Activated CD4-positive, alpha-beta memory T cell treated with anti-CD3 and anti-CD28 coated beads, Interleukin-2, amount 10 ng/mL, durations not matched to agents 7 days and 5 days (primary cell): ENCODE measurements at places on chromosomes 16 and 17.
A peak's percentile ranks its signal among the peaks of the same experiment; 100 is the strongest.

DNA sequence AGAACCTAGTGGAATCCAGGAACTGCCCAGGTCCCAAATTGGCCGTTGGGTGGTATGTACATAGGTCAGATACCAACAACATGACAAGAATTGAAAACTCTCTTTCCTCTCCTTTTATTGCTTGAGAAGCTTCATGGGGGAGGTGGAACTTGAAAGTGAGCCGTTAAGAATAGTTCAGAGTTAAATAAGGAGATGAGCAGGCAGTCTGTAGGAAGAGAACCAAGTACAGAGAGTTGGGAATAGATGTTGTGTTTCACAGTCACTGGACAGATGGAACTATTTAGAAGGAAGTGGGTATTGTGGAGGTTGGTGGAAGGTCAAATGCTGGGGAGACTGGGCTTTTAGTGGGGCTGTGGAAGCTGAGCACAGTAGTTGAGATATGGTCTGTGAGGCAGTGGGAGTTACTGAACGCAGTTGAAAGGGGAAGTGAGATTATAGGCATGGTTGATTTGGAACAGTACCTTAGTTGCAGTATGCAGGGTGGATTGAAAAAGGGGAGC is 26.4 kb downstream of the ARHGAP44 start:
- DNase-seq, result no peak

DNA sequence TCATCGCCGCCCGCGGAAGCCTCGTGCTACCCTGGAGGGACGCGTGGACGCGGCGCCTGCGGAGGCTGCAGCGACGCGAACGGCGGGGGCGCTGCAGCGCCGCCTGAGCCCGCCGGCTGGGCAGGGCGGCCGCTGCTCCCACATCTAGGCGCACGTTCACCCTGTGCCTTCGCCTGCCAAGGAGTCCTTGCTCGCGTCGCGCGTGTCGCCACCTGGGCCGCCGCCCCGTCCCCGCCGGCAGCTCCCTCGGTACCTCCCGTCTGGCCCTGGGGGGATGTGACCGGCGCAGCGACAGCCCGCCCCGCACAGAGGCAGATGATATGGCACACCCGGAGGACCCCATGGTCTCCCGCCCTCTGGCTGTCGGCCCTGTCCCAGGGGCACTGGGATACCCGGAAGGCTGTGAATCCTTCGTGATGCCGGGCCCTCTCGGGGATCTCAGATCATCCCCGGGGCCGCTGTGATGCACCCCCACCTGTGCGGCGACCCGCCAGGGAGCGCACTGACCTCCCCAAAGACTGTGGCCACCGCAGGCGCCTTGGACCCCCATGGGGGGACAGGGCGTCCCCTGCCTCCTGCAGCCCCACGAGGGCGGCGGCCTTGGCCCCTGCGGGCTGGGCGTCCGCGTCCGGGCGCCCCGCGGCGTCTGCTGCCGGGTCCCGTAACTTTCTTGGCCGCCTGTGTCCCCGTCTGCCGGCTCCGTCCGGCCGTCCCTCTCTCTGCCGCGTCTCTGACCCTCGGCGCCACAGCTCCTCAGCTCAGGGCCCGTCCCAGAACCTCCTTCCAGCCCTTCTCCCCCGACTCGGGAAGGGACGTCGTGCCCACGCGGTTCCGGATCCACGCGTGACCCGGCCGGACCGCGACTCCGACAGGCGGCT is 689 bp upstream of the TBC1D24 start:
- DNase-seq, result peak; percentile 63

DNA sequence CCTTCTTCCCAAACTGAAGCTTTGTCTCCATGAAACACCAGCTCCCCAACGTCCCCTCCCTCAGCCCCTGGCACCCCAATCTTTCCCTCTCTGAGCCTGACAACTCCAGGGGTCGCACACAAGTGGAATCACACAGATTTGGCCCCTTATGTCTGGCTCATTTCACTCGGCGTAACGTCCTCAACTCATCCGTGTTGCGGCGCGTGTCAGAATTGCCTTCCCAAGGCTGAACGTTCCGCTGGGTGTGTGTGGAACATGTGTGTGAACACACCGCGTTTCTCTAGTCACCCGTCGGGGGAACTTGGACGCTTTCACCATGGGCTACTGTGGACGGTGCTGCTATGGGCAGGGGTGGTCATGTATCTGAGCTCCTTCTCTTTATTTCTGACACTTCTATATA is 45.0 kb downstream of the TBC1D16 start:
- no peak for DNase-seq

- no peak for DNase-seq
Observed at GRCh38 chr17:80792373-80792781, 199.3 kb upstream of the CHMP6 start.

GRCh38 chr16:51035711-51036110 is 115.4 kb downstream of the SALL1 start:
- DNase-seq, result no peak

DNA sequence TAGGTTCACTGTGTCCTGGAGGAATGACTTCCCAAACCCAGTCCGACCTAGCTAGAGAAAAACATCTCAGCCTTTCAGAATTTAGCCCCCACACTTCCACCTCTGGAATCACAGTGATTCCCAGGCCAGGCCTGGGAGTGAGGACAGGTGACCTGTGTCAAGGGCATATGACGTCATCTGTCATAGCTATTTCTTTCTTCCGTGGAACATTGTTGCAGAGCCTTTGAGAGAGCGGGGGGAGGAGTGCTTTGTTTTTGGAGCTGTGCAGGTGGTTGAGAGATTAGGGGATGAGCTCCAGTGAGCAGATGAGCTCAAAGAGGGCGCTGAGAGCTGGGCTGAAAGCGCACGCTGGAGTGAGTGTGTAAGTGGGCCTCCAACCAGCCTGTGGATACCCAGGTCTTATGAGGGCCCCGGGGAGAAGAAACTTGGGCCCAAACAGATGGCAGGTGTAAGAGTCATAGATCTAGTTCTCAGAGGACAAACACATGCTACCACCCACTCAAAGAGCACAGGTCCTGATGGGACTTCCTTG is 344.8 kb downstream of the SNX29 start:
- no peak for DNase-seq

GRCh38 chr17:5485270-5486205 is at the start of gene DERL2:
DERL2 (minus strand) TSS chr17:5486178; CDS start chr17:5486161, 17 bp downstream.
- DNase-seq, result no peak

DNA sequence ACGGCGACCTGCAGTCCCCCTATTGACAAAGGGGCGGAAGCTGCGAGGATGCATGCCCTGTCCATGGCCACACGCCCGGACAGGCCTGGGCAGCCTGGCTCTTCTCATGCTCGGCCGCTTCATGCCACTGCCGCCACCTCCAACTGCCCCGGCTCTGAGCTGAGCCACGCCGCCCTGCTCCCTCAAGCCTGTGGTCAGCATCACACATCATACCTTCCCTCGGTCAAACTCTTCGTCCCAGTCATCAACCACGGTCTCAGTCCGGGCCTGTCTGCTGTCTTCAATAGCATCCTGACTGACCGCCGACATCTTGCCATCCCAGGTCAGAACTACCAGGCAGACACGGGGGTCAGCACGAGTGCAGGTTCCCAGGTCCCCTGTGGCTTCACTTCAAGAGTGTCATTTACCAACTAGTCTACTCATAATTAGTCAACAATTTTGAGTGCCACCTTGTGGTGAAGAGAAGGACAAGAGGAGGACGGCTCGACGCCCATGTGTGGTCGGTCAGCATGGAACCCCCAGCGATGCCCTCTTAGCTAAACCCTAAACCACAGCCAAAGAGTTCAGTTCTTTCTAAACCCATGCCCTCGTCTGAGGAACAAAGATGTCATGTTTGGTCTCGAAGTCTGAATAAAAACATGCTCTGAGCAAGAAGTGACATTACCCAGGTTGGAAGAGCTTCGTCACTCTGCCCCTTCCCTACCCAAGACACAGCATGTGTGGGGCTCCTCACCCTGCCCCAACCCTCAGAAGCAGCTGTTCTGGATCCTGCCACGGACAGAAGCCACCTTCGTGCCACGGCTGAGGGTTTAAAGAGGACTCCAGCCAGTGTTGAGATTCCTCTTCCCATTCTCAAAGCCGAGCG is 16.9 kb upstream of the CYTH1 start:
- no peak for DNase-seq

DNA sequence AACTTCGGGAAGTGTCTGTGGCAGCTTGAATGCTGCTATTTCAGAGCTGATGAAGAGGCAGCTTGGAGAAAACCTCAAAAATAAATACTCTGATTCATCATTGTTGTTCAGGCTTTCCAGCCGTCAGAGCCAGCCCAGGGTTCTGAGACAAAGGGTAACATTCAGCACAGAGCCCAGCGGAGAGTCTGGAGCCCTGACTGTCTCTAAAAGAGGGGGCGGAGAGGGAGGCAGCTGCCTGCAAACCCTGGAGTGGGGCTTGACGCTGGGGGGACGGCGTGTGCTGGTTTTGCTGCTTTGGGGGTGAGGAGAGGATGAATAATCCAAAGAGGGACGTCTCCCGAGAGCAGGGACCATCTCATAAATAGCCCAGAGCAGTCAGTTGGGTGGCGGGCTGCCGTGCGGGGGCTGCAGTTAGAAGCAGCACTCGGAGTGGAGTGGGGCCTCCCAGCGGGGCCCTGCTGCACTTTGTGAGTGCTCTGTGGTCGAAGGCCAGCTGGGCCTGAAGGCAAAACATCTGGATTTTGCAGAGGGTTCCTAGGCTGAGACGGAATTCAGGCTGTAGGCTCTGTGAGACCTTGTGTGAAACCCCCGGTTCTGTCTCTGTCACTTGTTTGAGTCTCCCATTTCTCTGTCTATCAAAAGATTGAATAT is 237.8 kb downstream of the PRKCA start:
- DNase-seq, result no peak

- DNase-seq, result no peak
Observed at GRCh38 chr16:73140929-73141328, 93.0 kb upstream of the ZFHX3 start.

GRCh38 chr17:74859459-74860228 is at the start of gene GRIN2C:
GRIN2C (minus strand) TSS chr17:74859885; CDS start chr17:74855092, 4,793 bp downstream.
- DNase-seq, result peak; percentile 33

- DNase-seq, result peak; percentile 71
Observed at GRCh38 chr17:7323731-7324437, 5.3 kb downstream of the NEURL4 start.

- no peak for DNase-seq
Observed at GRCh38 chr17:68034452-68034776, 1.1 kb upstream of the KPNA2 start.

GRCh38 chr17:19644493-19645210 is 3.9 kb upstream of the ALDH3A2 start:
- no peak for DNase-seq
